ENCODE measurements at places on chromosomes 5 and 9.

DNA sequence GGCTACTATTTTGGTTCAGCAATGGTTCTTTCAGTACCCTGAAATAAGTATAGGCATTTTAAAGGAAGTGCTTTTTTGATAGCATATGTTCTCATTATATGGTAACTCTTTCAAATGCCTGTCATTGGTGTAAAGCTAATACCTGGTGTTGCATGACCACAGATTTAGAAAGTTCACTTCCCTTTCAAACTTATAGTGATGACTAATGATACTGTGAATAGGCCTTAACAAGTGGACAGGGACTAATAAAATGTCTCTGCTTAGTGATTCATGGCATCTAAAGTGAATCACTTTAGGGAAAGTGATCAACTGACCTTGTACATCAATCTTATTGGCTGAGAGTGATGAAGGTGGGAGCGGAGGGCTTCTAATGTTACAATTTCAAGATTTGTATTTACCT is 21.6 kb downstream of the MRPL22 start:
- DNase-seq, result no peak

DNA sequence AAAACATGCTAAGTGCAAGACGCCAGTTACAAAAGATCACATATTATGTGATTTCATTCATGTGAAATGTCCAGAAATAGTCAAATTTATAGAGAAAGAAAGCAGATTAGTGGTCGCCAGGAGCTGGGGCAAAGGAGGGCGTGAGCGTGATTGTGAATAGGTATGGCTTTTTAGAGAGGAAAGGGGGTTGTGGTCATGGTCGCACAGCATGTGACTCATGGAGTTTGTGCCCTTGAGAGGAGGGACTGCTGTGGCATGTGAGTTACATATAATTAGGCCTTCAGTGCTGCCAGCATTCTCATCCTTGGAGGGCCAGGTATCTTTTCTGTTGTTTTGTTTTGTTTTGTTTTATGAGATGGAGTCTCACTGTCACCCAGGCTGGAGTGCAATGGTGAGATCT is 21.2 kb upstream of the MARCHF6 start:
- DNase-seq, result no peak

- peak; percentile 29 for DNase-seq
Observed at GRCh38 chr5:38921174-38921573, 75.4 kb downstream of the OSMR start.

DNA sequence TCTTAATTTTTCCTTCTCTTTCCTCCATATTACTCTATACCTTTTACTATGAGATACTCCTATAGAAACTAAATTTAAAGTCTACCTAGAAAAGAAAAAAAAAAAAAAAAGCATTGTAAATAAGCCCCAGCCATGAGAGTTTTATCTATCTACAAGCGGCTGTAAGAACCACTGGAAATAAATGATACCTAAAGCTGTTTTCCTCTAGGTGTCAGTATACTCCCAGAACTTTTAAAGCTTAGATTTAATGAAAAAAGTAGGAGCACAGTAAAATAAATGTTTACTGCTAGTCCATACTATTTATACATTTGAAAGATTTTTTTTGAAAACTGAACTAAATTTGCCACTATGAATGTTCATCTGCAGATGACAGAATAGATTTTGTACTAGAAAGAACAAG is 26.2 kb downstream of the TYRP1 start:
- no peak for DNase-seq

DNA sequence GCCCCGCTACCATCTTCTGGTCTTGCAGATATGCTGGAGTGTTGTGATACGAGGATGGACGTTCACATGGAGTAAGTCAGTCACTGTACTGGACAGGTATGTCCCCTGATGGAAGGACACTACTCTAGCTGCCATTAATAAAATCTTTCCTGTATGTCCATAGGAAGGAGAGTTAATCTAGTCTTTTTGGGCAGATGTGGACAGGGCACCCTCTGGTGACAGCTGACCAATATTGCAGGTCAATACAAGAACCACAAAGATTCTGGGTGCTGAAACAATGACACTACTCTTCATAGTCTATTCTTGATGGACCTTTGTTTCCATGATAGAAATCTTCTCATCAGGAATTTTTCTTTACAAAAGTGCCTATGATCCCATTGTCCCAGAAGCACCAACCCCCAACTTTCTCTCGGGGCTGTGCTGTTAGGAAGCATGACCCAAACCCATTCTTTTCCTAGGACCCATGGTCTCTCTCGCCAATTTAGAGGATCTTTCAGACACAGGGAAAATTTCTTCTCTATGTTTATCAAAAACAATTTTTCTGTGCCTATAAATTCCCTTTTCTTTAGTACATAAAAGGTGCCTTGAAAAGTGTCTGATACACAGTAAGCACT is 376.9 kb downstream of the DTWD2 start:
- DNase-seq, result peak; percentile 52

DNA sequence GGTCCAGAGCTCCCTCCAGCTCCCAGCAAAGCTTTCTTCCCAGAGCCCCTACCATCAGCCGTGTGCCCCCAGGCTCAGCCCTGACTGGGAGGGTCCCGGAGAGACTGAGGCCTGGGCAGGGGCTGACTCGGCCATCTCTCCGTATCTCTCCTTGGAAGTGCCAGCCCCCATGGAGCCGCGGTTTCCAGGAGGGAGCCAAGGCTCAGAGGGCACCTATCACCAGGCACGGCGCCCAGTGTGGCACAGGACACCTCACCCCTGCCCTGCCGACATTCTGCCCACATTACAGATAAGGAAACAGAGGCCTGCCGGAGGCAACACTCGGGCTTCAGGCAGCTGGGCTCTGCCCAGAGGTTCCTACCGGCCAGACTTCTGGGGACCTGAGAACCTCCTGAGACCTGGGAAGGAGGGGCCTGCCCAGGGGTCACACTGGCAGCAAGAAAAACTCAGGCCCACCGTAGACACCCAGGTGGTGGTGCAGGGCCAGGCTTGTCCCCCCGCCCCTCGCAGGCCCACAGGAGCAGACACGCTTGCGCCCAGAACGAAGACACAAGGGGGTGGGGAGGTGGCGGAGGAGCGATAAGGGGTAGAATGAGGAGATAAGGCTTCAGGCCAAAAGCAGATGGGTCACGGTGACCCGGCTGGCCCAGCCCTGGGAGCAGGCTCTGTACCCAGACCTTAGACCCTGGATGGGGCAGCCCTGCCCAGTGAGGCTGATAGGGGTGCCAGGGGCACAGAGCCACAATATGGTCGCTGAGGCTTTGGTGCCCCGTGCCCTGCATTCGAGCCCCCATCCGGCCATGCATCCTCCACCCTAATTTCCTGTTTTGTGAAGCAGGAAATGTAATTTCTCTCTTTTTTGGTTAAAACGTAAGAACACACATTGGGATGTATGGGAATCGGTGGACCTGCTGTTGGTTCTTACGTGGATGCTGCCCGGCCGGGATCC is 11.8 kb downstream of the NR5A1 start:
- DNase-seq, result no peak

- DNase-seq, result no peak
Observed at GRCh38 chr5:78757269-78758053, 108.9 kb upstream of the LHFPL2 start.

- DNase-seq, result no peak
Observed at GRCh38 chr9:81604306-81605169, 84.8 kb downstream of the TLE1 start.

- peak; percentile 88 for DNase-seq
Observed at GRCh38 chr9:127930231-127931091, at the start of gene PIP5KL1. TSS of gene PIP5KL1 (minus strand) at chr9:127930777. CDS start at chr9:127930752, 25 bp downstream.

DNA sequence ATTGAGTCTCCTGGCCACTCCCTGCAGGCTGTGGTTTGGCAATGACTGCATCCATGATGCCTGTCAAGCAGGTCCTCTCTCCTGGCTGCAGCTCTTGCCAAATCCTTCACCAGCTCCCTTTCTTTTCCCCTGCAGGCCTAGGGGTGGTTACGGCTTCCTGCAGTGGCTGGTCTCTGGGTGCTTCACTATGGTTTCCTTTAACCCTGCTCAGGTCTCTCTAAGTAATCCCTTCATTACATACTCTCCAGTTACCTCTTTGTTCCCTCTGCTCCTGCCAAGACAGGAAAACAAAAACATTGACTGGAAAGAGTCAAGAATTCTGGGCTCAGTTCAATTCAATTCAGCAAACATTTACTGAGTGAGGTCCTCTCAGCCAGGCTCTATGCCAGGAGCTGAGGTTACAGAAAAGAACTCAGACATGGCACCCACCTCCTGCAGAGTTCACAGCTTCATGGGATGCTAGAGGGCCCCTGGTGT is 19.8 kb upstream of the PTPN3 start:
- DNase-seq, result no peak
